ENCODE measurements at places on chromosomes 6 and 20. TPM values are rescaled to one million over a fixed set of nuclear protein-coding genes. Genes with fewer than 3 reads are reported as not detected.

Gene PDRG1
- total RNA-seq: 3.9 TPM

Gene HEY2
- total RNA-seq: not detected

Gene SOBP
- total RNA-seq: 6.3 TPM

Gene HSPA1B
- 152 TPM for total RNA-seq

Gene HSPA12B
- total RNA-seq: 0.17 TPM

Gene MROH8
- total RNA-seq: 1.2 TPM

Gene ECT2L
- 0.17 TPM for total RNA-seq

Gene METTL24
- 2.6 TPM for total RNA-seq

Gene RBM38
- total RNA-seq: 7.9 TPM

Gene LTA
- not detected for total RNA-seq

Gene MOG
- total RNA-seq: not detected

Gene EYA4
- total RNA-seq: 23.9 TPM

Gene HDGFL1
- total RNA-seq: not detected

Gene ARMH2
- not detected for total RNA-seq

Gene HTR1B
- not detected for total RNA-seq

Gene LPA
- not detected for total RNA-seq

Gene ZSCAN23
- total RNA-seq: 5.1 TPM

Gene MYT1
- not detected for total RNA-seq

Gene RBM24
- total RNA-seq: 2.5 TPM

Gene C6orf15
- total RNA-seq: not detected

Gene RNF144B
- total RNA-seq: 0.83 TPM

Gene ANKRD66
- total RNA-seq: not detected

Gene DUSP15
- total RNA-seq: not detected

Gene BMP7
- total RNA-seq: not detected

Gene TNXB
- 63.9 TPM for total RNA-seq

Gene FAM209B
- not detected for total RNA-seq

All from fibroblast of lung (primary cell).